Endothelial cell of umbilical vein (primary cell): ENCODE measurements at places on chromosomes 5 and 9. TPM values are rescaled to one million over a fixed set of nuclear protein-coding genes. Genes with fewer than 3 reads are reported as not detected.

Gene UBAP1
- 38.0 and 38.8 TPM in 2 replicates for total RNA-seq

Gene FAM219A
- 35.7 and 39.5 TPM in 2 replicates for total RNA-seq

Gene PRRX2
- total RNA-seq, result 0.32 and 0.77 TPM in 2 replicates

Gene MARCHF11
- not detected in 2 replicates for total RNA-seq

Gene SHISAL2B
- not detected in 2 replicates for total RNA-seq

Gene GALNT12
- total RNA-seq, result 0.42 and 0.44 TPM in 2 replicates

- DNase-seq, result peak; percentile 87
Observed at GRCh38 chr9:136109351-136110081, 9.2 kb downstream of the TMEM250 start.

DNA sequence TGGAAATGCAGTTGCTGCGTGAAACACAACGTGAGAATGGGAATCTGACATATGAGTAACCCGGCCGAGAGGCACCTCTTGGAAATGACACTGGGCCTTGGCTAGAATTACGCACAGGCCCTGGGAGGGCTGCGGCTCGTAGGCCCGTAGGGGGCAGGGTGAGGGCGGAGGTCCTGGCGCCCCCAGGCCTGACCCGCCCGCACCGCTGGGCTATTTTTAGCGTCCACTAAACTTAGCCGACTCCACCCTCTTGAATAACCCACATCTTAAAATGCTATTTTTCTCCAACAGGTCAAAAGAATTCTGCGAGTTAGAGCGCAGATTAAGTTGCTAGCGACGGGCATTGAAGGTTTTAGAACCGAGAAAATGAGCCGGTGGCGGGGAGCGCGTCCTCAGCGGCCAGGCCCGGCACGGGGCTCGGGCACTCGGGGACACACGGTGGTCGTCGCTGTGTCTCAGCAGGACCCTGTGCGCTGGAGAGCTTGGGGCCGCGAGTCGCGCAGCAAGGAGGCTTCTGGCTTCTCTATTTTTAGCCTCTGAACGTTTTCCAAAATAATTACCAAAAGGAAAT is 168.5 kb downstream of the AUH start:
- DNase-seq, result peak; percentile 96

- no peak for DNase-seq
Observed at GRCh38 chr5:167759057-167759821, 532.2 kb upstream of the WWC1 start.

DNA sequence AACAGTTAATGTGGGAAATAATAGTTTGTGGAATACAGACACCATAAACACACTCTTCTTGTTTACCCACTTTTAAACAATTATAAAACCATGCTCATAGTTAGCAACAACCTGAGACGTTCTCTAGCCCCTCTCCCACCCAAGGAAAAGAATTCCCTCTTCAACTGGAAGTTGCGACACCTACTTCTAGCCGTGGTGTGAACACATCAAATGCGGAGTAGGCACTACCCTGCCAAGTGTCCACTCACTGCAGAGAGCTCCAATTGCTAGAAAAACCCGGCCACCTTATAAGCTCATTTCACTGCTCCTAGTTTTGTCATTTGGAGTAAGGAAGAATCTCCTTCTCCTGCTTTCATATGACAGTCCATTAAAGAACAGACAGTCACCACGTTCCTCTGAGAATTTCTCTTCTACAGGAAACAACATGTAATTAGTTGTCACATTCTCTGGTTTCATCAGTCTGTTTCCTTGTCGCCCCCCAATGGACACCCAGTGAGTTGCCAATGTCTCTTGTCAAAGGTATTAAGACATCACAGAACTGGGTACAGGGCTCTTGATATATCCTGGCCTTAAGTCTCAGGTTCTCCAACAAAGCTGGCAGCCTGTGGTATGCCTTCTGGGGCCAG is 47.3 kb downstream of the PRLR start:
- DNase-seq, result peak; percentile 4

DNA sequence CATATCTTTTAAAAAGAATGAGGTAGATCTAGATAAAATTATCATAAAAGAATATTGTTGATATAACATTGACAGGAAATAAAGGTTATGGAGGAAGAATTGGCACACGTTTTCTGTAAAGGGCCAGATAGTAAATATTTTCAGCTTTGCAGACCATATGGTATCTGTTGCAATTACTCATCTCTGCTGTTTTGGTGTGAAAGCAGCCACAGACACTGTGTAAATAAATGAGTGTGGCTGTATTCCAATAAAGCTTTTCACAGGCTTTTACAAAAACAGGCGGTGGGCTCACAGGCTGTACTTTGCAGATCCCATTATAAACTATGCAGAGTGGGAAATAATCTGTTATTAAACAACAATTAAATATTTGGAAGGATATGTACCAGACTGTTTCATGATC is 87.4 kb downstream of the SGCD start:
- DNase-seq, result no peak
